ENCODE measurements at places on chromosomes 5 and 9. TPM values are rescaled to one million over a fixed set of nuclear protein-coding genes. Genes with fewer than 3 reads are reported as not detected.

GRCh38 chr9:120859361-120859760, 16.6 kb upstream of the PSMD5 start:
- no peak for DNase-seq

DNA sequence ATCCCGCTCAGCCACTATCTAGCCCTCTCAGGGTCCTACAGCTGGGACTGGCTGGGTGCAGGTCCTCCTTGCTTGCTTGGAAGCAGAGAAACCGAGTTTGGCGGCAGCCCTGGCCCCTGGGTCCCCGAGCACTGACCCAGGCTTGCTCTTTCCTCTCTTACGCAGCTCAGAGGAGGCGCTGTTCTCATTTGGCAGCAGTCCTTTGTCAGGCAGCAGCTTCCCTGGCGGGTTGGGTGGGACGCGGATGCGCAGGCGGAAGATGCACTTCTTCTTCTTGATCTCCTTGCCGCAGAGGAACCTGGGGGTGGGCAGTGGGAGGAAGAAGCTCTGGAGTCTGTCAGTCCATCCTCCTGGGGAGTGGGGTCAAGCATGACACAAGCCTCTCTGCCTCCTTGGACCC, 14.5 kb downstream of the PHF19 start:
- no peak for DNase-seq

DNA sequence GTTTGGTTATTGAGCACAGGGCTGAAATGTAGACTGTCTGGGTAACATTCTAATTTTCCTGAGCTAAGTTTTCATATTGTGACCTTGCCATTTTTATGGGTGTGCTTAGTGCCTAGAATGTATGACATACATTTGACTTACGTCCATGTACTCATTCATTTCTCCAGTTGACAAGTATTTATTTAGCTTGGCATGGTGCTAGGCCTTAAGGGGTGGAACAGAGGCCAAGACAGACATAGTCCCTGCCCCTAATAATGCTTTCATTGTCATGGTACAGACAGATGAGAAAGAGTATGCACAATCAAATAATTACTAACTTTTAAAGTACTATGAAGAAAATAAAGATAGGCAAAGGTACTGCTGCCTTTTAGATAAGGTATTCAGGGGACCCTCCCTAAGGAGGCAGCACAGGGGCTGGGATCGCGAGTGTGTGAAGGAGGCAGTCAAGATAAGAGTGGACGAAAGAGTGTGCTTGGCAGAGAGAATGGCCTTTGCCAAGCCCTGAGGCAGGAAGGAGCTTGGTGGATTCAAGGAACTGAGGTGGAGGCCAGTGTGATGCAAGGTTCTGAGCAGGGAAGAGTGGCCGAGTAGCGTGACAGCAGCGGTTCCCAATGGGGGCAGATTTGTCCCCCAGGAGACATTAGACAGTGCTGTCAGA, 128.0 kb downstream of the PIP5K1B start:
- no peak for DNase-seq

DNA sequence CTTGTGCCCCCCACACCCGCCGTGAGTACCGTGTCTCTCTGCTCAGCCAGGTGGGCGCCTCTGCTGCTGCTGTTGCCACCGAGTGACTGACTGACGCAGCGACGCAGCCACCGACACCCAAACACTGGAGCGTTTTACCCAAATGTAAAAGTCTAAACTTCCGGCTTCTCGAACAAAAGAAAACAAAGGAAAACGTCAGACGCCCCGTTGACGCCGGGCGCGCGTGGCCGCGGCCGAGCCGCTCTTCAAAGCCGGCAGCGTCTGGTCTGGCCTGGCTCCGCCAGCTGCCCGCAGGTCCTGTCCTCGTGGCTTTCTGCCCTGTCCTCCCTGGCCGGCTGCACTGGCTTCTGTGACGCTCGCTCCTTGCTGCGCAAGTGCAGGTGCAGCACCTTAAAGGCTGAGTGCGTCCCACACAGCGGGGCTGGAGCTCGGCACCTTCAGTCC, 41.4 kb upstream of the CLPTM1L start:
- peak; percentile 28 for DNase-seq

GRCh38 chr9:389758-390157, 175.1 kb downstream of the DOCK8 start:
- DNase-seq: no peak

DNA sequence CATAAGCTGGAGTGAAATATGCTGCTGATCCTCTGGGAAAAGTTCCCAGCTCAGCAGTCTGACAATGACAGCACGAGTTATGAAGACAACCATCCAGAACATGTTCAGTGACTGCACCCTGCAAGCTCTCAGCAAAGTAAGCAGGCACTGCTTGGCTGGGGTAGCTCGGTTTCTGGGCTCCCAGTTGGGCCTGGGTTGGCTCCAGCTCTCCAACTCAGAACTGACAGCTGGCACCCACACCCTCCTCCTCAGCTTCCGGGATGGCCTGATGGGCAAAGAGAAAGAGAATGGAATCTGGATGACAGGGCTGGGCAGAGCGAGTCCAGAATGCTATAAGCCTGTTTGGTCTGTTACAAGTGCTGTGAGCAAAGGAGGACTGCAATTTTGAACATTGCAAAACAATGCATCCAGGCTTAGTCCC, 185.0 kb downstream of the CSNK1G3 start:
- no peak for DNase-seq

PRSS3 gene
- polyA plus RNA-seq: 2.1 TPM

- no peak for DNase-seq
These were observed 132.8 kb upstream of the CDKN2B start for GRCh38 chr9:22141908-22142307.

GRCh38 chr5:52894451-52894850, 94.7 kb upstream of the ITGA2 start:
- no peak for DNase-seq

- no peak for DNase-seq
These were observed 122.4 kb upstream of the MSX2 start for GRCh38 chr5:174601946-174602345.

DNA sequence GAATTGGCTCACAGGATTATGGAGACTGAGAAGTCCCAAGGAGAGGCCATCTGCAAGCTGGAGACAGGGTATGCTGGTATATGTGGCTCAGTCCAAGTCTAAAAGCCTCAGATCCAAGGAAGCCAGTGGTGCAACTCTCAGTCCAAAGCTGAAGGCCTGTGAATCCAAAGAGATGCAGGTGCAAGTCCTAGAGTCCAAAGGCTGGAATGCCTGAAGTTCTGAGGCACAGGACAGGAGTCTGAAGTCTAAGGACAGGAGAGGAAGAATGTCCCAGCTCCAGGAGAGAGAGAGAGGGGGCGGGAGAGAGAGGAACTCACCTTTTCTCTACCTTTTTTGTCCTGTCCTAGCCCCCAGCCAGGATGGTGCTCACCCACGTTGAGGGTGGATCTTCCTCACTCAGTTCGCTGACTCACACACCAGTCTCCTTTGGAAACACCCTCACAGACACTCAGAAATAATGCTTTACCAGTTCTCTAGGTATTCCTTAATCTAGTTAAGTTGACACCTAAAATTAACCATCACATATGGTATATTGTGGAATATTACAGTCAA, 49.6 kb downstream of the KCNN2 start:
- DNase-seq: no peak

GRCh38 chr5:141914199-141914743, 9.4 kb upstream of the DELE1 start:
- peak; percentile 20 for DNase-seq

DNA sequence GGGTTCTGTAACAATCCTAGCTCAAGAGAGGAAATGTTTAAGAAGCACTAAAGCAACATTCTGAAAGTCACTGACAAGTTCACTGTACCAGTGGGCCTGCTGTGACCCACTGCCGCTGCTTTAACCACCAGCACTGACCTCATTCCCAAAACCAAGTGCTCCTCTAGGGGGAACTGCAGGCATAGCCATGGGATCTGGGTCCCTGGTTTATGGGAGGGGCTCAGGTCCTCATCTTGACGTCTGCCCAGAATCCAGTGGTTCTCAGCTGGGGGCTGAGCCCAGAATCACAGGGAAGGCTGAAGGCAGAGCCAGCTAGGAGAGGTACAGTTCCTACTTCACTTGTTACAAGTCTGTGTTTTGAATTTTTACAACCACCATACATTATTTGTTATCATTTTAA, 36.1 kb upstream of the SLC2A8 start:
- no peak for DNase-seq

DNA sequence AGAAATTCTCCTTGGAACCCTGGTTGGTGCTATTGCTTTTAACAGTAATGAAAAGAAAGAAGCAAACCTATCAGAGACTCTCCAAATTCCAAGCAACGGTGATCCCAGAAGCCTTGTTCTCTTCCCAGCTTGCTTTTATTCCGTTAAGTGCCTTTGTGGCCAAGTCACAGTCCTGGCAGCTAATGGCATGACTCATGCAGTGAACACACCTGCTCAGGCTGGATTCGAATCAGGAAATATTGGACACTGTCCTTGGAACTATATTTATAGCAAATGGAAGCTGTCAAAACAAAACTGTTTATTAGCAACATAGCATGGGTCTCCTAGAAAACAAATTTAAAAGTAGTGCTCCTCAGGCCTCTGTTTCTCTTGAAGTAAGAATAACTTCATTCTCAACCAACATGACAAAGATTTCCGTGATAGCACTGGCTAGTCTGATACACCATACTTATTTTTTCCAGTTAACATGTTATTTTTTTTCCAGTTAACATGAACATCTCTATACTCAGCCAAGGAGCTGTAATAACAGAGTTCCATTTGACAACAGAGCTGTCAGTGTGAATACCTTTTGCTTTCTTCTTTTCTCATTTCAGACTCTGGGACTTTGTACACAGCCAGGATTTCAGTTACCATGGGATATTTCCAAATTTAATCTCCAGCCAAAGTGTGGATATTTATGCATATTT, 502.4 kb downstream of the GADD45G start:
- no peak for DNase-seq

DNA sequence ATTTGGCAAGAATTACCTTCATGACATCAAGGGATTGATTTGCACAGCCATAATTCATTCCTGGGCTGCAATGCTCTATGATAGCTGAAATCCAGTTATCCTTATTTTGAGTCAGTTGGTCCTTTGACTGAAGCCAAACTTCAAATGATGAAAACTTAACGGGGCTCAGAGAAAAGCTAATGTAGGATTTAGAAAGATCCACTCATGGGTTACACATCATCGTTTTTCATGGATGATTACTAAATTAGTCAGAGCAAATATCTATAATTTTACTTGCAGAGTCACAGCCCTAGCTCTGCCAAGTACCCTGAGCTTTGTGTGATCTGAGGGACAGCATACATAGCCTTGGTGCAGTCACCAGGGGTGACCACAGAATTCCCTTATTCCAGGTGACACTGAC, 27.3 kb upstream of the MUSK start:
- no peak for DNase-seq

DNA sequence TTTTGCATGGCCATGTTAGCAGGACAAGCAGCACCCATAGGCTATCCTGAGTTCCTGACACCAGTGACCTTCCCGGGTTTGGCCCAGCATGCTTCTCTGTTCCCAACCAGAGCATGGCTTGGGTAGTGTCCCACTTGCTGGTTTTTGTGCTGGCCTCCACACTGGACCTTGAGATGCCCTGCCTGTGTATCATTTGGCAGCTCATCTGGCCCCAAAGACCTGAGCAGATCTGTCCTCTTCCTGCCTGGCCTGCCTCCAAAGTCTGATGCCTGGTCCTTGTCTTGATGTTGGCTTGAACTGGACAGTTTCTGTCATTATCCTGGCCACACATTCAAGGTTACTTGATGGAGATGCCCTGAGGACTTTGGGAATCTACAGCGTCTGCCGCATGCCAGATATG, 590.7 kb upstream of the KLF4 start:
- no peak for DNase-seq

GRCh38 chr9:129081388-129081904, 535 bp downstream of the DOLPP1 start:
- DNase-seq: no peak

- DNase-seq: no peak
These were observed 359.1 kb upstream of the ADAMTSL1 start for GRCh38 chr9:18114559-18115475.

SLC6A7 gene
- 0.06 TPM for polyA plus RNA-seq

- DNase-seq: no peak
These were observed 46.8 kb upstream of the RNU6ATAC start for GRCh38 chr9:134210908-134211810.

PCDHGA10 gene
- 3.7 TPM for polyA plus RNA-seq

DNA sequence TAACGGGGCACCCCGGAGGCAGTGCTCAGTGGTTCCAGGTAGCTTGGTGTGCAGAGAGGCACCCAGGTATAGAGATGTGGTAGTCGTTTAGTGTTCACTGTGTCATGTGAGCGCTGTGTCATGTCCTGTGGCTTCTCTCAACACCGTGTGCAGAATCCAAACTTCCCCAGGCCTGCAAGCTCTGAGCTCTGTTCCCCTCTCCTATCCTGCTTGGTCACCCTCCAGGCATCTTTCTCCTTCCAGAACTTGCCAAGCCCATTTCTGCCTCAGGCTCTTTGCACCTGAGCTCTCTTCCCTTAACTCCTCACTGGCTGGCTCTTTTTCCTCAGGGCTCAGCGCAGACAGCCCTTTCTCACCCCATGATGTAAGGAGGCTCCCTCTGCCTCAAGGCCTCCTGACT, 64.8 kb downstream of the CARTPT start:
- no peak for DNase-seq

DNA sequence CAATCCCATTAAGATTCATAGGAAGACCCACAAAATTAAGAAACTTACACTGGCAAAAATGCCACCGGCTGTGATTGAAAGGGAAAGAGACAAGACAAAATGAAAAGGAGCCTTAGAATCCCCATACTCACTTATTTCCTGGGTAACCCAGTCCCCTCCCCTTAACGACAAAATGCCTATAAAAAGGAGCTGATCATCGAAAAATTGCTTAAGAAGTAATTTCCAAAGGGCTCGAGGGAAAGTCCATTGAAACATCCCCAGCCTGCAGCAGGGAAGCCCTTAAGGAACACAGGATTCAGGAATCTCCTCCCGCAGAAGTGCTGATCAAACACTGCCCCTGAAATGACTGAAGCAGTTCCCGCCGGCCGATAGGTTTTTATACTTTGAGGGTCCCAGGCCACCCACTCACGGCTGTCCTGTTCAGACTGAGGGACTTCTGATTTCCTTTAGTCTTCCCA, 677 bp upstream of the ZNF79 start:
- DNase-seq: no peak

DNA sequence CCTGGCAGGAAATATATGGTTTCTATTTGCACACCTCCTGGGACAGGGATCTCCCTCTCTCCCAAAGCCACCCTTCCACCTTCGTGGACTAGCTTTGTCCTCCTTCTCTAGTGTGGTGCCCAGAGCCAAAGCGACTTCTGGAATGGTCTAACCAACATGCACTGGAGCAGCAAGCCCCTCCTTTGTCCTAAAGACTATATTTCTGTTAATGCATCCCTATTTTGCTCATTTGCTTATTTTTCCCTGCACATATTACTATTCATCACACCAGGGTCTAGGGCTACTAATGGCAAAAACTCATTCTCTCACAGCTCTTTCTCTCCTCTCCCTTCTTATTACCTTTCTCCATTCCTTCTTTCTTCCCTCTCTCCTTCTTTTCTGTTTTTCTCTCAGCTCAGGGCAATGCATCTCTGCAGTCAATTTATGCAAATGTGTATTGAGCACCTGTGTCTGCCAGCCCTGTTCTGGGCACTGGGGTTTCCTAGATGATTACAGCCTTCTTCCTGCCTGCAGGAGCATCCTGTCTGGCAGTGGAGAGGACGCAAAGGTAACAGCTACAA, 2.8 kb upstream of the NEURL1B start:
- no peak for DNase-seq

GRCh38 chr5:35115920-35116319, 68.2 kb upstream of the AGXT2 start:
- no peak for DNase-seq

SHC3 gene
- polyA plus RNA-seq: 2.6 TPM

TCF7 gene
- polyA plus RNA-seq: 11.7 TPM
